Activated T-helper 9 cell treated with anti-CD3 and anti-CD28 coated beads, Interleukin-2, amount 50 U/mL, for 16 hours (primary cell): ENCODE measurements at places on chromosomes 16 and 17.

- no peak for DNase-seq
These were observed 108.8 kb upstream of the RPL38 start for GRCh38 chr17:74094651-74095050.

- no peak for DNase-seq
These were observed 28.9 kb downstream of the CPSF4L start for GRCh38 chr17:73232587-73233373.

- DNase-seq: no peak
These were observed 10.3 kb downstream of the PHAF1 start for GRCh38 chr16:67120025-67120424.

DNA sequence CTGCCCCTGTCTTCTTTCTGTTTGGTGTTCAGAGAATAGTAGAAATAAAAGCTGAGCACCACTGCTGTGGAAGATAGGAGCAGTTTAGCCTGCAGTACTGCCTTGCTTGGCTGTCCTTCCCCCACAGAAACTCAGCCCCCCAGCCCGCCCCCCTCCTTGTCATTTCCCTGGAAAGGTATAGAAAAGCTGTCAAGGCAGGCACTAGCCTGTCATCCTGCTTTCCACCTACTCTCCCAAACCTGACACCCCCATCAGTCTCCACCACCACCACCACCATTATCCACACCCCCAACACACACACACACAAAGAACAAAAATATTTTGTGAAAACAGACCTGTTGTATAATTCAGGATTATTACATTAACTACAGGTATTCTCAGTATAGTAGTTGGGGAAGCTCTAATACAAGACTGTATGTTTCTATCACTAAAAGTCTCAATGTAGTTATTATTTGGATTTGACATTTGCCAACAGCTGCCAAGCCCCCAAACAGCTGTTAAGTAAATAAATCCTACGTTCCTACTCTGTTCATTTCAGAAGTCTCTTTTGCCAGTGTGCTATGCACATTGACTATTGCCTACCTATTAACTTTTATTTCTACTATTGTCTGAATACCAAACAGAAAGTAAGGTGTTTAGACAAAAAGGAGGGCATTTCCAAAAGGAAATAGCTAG lies 128.8 kb downstream of the CYB561 start:
- no peak for DNase-seq

- DNase-seq: no peak
These were observed 70.3 kb downstream of the SDR42E1 start for GRCh38 chr16:81940781-81941560.

DNA sequence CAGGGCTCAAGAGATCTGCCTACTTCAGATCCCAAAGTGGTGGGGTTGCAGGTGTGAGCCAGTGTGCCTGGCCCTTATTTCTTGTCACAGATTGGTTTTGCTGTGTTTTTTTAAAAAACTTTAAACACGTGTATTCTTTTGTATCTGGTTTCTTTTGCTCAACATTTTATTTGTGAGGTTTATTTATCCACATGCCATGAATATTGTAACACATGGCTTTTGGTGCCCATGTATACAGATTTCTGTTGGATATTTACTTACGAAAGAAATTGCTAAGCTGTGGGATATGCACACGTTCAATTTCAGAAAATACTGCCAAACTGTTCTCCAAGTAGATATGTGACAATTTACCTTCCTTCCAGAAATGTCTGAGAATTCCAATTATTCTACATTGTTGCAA lies 18.7 kb upstream of the IL34 start:
- no peak for DNase-seq

DNA sequence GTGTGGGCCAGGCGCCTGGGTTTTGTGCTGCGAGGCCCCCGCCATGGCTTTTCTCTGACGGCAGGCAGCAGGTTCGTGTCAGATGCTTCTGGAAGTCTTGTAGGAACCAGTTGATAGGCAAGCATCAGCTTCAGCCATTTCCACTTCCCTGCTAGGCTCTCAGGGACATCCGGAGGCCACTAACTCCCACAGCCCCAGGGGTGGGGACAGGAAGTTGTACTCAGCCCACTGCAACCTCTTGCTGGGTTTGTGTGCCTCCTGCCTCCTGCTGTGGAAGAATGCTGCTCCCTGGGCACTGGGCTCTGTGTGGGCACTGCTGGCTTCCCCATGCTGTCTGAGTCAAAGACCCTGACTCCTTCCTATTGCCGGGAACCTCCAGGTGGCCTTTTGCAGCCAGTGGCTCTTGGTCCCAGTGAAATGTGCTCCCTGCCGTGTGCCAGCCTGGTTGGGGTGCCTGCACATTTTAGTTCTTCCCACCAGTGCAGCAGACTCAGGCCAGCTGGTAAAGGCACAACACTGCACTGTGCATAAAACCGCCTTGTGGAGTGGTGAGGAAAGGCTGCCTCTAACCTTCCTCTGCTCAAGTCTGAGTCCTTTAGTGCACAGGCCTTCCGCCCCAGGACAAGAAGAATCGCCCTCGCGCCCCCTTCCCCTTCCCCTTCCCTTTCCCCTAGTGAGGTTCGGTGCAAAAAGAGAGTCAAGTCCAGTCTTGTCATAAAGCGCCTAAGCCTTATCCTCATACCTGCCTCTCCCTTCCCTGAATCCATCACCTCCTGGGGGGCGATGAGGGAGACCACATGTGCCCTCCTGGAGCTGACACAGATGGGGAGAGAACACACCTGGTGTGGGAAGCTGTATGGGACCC lies 16.6 kb downstream of the LDHD start:
- DNase-seq: peak; percentile 24

DNA sequence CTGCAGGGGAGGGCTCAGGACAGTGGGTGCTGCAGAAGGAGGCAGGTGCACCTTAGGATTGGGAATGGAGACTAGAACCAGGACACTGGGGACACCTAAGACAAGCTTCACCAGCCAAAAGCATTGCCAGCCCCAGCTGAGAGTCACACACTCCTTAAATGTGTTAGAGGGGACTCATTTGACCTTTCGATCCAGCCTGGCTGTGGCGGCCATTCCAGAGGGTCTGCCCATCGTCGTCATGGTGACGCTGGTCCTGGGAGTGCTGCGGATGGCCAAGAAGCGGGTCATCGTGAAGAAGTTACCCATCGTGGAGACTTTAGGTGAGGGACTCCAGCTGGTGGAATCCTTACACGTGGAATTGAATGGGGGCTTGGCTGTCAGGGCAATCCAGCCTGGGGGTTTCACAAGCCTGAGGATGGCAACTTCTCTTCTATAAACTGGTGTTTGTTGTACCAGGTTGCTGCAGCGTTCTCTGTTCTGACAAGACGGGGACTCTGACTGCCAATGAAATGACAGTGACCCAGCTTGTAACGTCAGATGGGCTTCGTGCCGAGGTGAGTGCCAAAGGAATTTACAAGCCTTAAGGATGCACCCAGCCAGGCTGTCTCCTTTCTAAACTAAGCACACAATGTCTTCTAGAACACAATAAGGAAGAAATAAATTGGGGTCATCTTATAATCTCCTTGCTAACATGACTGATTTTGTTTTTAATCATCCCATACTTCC lies 65.3 kb downstream of the MEAK7 start:
- DNase-seq: no peak

DNA sequence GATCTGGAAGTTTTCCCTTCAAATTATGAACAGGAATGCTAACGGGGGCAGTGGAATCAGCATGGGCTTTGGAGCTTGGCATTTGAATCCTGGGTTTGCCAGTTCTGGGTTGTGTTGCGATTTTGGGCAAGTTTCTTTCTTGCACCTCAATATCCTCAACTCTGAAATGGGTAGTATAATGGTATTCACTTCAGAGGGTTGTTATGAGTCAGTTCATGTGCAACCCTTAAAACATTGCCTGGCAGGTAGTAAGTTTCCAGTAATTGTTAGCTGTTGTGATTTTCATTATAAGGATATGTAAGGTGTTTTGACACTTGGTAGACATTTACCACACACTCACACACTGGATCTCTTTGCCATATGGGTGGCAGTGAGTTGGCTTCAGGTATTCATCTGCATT lies 33.4 kb downstream of the SNX29 start:
- no peak for DNase-seq

- DNase-seq: no peak
These were observed 7.2 kb downstream of the SLC47A1 start for GRCh38 chr17:19540706-19541370.

- DNase-seq: no peak
These were observed 187.3 kb upstream of the KIF2B start for GRCh38 chr17:53635444-53635843.
